ENCODE measurements at places on chromosomes 13 and 19.

GRCh38 chr13:23776698-23777574 lies 112.3 kb downstream of the MIPEP start:
- no peak for DNase-seq

- DNase-seq = peak; percentile 50
Observed at GRCh38 chr19:3821857-3822364, 35.7 kb upstream of the MATK start.

DNA sequence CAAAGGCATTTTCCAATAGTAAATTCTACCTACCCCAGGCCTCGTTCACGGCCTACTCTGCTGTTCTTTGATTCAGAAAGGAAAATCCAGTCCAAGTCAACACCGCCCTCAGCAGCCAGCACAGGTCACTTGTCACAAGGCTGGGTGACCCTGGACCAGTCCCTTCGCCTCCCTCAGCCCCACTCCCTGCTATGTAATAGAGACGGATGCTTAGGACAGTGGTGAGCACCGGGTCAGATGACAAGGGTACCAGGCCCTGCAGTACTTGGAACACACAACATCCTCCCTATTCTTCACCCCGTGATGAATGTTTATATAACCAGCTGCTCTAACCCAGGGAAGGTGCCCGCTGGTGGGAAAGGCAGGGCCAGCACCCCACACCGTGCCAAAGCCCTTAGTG lies 14.3 kb downstream of the LATS2 start:
- DNase-seq = no peak

- DNase-seq = no peak
Observed at GRCh38 chr13:27789495-27790303, 2.6 kb upstream of the GSX1 start.

DNA sequence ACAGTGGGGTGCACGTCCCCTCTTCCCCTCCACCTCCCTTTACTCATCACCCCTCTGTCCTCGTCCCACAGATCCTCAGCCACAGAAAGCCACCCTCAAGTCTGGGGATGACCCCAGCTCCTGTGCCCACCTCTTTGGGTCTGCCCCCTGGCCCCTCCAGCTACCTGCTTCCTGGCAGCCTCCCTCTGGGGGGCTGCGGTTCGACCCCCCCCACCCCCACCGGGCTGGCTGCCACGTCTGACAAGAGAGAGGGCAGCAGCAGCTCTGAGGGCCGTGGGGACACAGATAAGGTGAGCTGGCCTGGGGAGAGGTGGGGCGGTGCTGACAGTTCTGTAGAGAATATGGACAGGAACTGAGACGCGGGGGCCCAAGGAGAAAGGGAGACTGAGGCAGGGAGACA lies 11.1 kb downstream of the IRF3 start:
- no peak for DNase-seq

DNA sequence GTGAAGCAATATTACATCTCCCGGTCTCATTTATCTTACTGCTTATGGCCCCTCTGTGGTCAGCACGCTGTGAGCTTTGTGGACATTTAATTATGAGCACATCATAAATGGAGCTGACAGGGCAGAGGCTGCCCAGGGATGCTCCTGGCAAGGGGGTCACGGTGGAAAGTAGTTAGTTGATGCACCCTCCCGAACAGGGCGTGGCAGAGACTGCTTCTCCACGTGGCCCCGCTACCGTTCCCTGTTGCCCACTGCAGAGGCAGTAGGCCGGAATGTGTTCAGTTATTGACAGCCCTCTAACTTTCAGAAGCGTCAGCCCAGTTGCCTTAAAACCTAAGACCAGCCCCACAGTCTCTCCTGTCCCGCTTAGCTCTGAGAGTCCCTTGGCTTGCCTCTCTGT lies 180.3 kb upstream of the ZNF507 start:
- no peak for DNase-seq

DNA sequence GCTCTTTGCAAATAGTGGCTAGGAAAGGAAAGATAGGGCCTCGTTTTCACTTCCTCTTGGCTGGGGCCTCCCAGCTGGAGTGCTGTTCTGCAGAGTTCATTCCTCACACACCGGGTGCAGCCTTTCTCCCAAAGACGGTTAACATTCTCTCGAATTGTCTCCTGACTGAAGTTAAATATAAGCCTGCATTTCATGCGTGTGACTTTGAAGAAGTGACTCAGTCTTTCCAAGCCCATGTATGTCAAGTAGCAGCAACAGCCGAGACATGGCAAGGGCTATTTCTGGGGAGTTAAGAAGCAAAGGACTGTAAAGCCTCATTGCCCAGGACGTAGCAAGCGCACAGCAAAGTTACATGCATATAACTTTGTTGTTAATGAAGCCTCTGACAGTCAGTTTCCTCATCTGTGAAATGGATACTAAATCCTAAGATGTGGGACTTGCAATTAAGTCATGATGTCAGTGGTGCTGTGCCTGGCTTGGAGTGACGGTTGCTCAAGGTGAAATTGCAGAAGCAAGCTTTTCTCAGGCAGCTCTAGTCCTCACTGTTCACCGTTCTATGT lies 502.4 kb downstream of the MYO16 start:
- no peak for DNase-seq

DNA sequence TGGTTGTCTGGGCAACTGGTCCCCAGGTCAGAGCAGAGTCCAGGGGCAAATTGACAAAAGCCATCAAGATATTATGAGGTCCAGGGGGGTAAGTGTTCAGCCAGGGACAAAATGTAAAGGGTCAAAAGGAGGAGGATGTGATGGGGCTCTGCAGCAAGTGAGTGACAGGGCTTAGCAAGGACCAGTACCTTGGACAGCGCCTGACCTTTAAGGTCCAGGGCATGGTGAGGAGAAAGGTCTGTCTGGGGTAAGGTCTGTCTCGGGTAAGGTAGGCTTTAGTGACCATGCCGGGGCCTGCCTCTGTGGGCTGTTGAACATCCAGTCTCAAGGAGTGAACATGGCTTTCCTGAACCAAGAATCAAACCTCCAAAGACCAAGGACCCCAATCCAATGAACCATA lies 6.3 kb upstream of the ZNF358 start:
- DNase-seq = no peak

DNA sequence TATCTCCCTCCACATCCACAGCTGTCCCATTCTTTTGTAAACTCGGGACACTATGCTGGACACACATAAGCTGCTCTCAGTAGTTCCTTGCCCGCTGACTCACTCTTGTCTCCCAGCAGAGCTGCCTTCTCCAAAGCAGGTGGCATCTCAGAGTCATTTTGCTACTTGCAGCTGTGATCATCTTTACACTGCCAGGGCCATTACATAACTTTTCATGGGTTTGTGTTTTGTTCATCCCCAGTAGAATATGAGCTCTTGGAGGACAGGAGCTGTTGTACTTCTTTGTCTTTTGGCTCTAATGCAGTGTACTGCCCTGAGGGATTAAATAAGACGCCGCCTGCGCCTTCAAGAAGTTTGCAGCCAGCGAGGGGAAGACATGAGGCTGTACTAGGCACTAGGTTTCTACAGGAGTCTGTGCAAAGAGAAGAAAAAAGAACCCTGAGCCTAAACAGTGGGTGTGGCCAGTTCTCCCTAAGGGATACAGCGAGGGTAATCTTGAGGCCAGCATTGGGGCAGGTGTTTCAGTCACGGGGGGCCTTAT lies 40.8 kb upstream of the GPR183 start:
- DNase-seq = no peak

GRCh38 chr13:92537471-92537870 lies 689.1 kb upstream of the GPC6 start:
- DNase-seq = no peak

DNA sequence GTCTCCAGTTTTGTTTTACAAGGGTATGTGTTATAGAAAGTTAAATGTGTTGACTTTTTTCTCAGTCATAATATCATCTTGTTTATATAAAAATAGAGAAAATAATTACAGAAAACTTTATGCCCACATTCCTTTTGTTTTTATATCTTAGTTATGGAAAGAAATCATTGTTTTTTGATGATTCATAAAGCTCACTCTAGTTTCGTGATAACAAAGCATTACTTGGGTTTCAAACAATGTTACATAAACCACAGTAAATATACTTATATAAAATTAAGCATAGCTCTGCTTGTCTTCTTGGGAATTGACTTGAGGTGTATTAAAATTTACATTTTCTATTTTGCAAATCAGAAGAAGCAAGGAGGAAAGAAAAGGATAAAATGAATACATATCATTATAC lies 111.8 kb downstream of the SGCG start:
- DNase-seq = no peak

- DNase-seq = peak; percentile 10
Observed at GRCh38 chr13:112735791-112736190, 46.0 kb downstream of the ATP11A start.

GRCh38 chr19:4233282-4233853 lies 4.0 kb downstream of the EBI3 start:
- DNase-seq = no peak

DNA sequence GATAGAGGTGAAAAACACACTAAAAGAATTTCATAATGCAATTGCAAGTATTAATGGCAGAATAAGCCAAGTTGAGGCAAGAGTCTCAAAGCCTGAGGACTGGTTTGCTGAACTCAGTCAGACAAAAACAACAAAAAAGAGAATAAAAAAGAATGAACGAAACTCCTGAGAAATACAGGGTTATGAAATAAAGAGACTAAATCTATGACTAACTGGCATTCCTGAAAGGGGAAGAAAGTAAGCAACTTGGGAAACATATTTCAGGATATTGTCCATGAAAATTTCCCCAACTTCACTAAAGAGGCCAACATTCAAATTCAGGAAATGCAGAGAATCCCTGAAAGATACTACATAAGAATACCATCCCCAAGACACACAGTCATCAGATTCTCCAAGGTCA lies 47.8 kb downstream of the UBL3 start:
- DNase-seq = no peak

- DNase-seq = no peak
Observed at GRCh38 chr13:110268061-110268460, 38.9 kb downstream of the COL4A1 start.

GRCh38 chr13:50664951-50665350 lies 178.5 kb downstream of the DLEU7 start:
- DNase-seq = no peak

DNA sequence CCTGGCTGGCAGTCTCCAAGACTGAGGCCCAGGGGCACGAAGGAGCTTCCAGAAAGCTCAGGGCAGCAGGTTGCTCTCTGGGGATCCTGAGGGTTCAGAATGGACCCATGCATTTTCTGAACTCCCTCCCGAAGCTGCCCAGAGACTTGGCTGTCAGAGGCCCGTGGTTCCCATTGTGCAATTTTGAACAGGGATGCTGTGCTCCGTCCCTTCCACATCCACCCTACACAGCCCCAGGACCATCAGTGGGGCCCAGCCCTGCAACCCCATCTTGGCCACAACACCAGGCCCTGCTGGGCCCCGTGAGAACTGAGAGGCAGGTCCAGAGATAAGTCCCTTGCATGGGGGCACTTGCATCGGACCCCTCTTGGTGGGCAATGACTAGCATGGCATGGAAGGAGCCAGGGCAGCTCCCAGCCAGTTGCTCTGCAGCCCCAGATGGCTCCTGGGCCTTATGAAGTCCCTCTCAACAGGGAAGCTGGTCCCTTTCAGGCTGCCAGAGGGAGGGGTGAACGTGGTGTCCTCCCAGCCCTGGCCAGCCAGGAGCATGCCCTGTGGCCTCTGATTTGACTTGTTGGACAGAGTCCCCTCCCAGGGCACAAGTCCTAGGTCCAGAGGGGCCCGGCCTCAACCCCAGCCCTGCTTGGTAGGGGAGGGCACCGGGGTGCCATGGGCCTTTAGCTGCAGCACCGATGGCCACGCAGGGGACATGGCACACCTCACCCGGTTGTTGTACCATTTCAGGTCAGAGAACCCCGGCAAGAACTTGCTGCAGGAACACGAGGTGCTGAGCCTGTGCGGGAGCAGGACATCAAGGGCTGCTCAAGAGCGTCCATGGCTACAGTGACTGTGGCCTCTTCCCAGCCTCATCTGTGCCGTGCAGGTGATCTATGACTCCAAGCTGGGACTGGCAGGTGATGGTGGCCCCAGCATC lies 17.3 kb upstream of the ZNF14 start:
- DNase-seq = no peak

DNA sequence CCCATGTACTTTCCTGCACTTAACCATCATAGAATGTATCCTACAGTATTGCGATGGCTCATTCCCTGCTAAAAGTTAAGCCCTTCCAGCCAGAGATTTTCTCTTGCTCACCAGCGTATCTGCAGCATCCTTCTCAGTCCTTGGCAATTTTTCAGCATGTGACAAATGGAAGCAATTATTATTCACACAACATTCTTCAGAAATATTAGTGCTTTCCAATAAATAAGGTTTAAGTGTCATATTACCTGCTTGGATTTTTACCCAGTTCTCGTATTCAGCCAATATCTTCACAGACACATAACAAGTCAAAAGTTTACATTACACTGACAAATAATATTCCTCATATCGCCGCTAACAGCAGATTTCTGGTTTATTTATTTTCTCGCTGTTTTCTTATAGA lies 82.3 kb downstream of the POU4F1 start:
- no peak for DNase-seq

DNA sequence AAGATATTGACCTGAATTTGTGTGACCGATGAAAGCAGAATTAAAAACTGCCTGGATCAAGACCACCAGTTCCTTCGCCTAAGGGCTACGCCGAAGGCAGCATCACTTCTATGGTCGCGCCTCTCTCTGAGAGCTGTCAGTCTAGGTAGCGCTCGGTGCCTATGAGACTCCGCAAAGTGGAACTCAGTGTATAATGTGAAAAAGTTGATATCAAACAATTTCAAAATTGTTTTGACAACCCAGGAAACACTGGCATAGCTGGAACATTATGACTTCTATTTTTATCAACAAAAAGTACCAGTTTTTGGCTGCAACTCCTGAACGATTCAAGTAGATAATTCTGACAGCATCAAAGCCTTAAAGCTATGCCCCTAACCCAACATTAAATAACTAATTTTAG lies 223.6 kb downstream of the MYO16 start:
- no peak for DNase-seq

DNA sequence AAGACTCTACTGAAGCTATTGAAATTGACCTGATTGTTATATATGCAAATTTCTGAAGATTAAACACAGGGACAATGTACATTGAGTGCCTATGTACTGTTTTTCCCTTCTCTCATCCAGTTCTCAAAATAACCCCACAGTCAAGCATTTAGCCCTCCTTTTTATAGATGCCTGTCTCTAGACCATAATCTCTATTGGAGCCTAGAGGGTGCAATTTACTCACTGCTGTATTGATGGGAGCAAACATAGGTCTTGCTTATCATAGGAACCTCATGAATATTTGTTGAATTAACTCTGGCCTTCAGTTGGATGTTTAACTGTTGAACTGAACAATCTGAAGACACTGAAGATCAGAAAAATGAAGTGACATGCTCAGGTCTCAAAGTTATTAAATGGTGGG lies 183.0 kb downstream of the RFC3 start:
- DNase-seq = no peak

GRCh38 chr13:62119739-62120700 lies 704.4 kb upstream of the PCDH20 start:
- no peak for DNase-seq

Measured in COR-L47 (cell line).